ENCODE measurements at places on chromosomes 5 and 9. TPM values are rescaled to one million over a fixed set of nuclear protein-coding genes. Genes with fewer than 3 reads are reported as not detected.

GRCh38 chr9:108836781-108837180 lies 19.0 kb downstream of the ACTL7B start:
- no peak for ATAC-seq

OMD gene
- total RNA-seq: not detected

DNA sequence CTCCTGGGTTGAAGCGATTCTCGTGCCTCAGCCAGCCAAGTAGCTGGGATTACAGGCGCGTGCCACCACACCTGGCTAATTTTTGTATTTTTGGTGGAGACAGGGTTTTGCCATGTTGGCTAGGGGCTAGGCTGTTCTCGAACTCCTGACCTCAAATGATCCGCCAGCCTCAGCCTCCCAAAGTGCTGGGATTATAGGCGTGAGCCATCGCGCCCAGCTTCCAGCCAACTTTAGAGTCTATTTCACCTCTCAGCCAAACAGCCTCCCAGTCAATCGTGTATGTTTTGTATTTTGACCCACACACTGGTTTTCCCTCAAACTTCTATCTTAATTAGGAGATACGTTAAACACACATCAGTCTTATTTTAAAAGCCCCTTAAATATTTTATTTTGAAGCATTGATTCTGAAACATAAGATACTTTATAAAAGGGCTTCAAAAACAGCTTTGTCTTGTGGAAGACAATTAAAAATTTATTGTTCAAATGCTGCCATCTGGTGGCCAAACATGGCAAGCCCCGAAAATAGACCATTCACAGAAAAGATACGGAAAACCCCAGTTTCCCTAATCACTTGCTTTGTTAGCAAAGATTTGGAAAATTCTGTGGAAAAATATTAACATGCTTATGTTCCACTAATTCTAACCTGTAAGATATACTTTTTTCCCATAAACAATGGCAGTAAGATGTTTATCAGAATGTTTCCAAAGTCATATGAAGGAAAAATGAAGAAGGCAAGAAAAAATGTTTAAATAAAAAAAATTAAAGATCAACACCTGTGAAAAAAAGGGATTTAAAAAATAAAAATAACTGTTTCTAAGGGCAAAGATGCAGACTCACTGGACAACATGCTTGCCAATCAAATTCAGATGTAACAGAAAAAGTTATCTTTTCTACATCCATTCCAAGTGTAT lies 33.1 kb downstream of the APTX start:
- no peak for ATAC-seq

ANKRD34B gene
- not detected for total RNA-seq

DNA sequence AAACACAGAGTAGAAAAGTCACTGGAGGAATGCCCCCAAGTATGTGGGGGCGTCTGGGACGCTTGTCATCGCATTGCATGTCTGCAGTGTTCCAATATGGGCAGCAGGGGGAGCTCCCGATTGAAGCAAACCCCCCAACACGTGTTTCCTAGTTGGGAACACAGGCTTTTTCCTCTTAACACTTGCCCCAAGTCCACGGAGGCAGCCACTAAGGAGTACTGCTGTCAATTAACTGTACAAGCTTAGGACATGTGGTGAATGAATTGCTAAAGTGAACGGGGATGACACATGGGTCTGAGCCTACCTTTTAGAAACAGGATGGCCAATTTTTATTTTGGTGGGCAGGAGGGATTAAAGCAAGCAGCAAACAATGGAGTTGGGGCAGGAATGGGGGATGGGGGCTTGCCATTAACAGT lies 2.2 kb downstream of the GABRB2 start:
- ATAC-seq: no peak

DNA sequence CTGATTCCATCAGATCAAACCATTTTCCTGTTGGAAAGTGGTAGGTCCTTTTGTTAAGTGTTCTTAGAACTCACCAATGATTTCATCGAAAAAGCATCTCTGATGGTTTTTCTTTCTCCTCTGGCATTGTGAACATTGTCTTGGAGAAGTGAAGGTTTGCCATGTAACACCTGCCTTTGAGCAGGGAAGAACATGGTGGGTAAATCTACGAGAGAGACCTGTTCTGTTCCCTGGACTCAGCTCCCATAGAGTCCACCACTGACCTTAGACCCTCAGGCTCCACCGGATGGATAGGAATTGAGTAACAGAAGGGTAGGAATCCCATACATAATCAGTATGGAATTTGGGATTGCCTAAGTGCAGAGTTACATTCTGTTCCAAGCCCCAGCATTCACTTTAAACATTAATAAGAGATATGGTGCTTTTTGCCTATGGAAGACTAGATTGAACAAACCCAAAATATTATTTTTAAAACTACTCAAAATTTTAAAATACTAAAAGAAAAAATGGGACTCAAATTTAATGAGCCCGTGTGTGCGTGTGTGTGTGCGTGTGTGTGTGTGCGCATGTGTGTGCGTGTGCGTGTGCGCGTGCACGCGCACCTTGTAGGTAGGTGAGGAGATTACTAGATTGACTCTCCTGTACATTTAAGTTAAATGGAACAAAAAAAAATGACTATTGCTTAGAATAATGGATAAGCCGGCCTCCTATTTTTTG lies 92.0 kb downstream of the C9orf152 start:
- ATAC-seq: no peak

LCN12 gene
- 2.4 TPM for total RNA-seq

KCNN2 gene
- not detected for total RNA-seq

GRCh38 chr5:128304791-128305190 lies 221.2 kb downstream of the SLC12A2 start:
- ATAC-seq: no peak

ANKRD20A1 gene
- 9.6 TPM for total RNA-seq

ELL2 gene
- total RNA-seq: 159 TPM

GRCh38 chr9:129769669-129770068 lies 16.8 kb upstream of the PTGES start:
- no peak for ATAC-seq

GRCh38 chr9:112921549-112921948 lies 30.9 kb upstream of the SLC46A2 start:
- no peak for ATAC-seq

Measured in activated T-helper 17 cell treated with anti-CD3 and anti-CD28 coated beads, Interleukin-2, amount 50 U/mL, for 72 hours (primary cell).